Stimulated activated naive CD8-positive, alpha-beta T cell treated with anti-CD3 and anti-CD28 coated beads, Interleukin-15, Interleukin-2, amounts not matched to agents 100 U/mL and 50 U/mL, for 24 hours (primary cell): ENCODE measurements at places on chromosomes 6 and 20.
A peak's percentile ranks its signal among the peaks of the same experiment; 100 is the strongest.

DNA sequence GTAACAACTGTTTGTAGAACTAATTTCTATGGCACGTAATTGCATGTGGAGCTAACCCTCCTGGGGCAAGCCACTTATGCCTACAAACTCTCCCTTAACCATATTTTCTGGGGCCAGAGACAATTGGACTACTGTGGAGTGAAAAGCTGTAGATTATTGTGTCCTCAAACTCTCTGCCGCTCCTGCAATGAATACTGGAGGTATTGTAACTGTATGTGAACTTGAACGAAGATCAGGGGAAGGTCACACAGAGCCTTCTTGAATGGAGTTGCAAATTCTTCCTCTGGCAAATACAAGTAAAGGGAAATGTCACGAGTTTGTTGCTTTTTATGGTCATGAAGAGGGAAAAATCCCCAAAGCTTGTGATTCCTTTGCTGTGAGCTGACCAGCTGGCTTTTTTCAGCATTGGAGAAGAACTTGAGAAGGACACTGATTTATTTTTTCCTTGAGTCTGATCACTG lies 18.2 kb downstream of the AKAP12 start:
- no peak for DNase-seq

DNA sequence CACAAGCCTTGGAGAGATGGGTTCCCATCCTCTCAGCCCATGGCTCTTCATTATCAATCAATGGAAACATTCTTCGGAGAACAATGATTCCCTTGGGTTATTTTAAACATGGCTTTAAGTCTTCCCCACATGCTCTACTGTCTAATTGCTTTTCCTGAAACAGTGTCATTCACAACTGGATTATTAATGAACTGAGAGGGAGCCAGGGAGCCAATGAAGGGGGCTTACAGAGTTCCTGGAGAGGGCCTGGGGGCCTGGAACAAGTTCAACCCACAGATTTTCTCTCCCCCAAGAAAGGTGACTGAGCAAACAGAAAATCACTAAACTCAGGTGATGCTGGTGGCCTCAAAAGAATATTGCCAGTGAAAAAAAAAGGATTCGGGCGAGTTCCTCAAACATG lies 1.3 kb upstream of the PPP1R16B start:
- no peak for DNase-seq

DNA sequence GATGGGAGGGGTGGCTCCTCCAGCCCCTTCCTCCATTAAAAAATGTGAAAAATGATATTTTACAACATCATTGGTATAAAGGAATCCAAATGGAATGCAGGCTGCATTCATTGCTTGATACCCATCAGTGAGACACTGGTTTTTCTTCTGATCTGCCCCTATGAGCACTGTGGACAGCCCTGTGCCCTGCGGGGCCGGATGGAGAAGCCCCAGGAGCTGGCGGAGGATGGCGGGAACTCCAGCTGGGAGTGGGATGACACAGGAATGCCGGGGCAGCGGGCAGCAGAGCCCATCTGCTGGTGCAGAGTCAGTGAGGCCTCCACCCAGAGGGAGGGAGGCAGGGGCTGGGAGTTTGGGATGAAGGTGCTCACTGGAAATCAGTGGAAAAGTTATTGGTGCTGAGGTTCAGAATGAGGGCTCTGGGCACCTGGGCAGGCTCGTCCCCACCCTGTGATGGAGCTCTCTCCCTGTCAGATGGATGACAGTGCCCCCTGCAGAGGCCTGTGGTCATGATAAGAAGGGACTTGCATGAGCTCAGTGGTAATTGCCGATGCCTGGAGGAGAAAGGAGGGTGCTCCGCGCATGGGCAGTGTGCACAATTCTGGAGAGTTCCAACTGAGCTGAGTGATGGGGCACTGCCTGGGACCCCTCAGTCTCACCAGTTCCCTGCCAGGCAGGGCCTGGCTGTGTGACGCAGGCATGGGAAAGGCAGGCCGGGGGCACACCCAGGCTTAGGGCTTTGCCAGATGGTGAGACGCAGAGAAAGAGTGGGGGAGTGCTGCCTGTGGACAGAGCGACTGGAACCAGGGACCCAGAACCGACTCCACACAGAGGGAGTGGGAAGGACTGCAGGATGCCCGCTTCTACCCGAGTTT lies 23.2 kb downstream of the CTCFL start:
- DNase-seq = no peak

GRCh38 chr6:21277601-21278374 lies 315.8 kb upstream of the SOX4 start:
- DNase-seq = no peak

GRCh38 chr6:72111611-72112010 lies 225.3 kb downstream of the RIMS1 start:
- no peak for DNase-seq

DNA sequence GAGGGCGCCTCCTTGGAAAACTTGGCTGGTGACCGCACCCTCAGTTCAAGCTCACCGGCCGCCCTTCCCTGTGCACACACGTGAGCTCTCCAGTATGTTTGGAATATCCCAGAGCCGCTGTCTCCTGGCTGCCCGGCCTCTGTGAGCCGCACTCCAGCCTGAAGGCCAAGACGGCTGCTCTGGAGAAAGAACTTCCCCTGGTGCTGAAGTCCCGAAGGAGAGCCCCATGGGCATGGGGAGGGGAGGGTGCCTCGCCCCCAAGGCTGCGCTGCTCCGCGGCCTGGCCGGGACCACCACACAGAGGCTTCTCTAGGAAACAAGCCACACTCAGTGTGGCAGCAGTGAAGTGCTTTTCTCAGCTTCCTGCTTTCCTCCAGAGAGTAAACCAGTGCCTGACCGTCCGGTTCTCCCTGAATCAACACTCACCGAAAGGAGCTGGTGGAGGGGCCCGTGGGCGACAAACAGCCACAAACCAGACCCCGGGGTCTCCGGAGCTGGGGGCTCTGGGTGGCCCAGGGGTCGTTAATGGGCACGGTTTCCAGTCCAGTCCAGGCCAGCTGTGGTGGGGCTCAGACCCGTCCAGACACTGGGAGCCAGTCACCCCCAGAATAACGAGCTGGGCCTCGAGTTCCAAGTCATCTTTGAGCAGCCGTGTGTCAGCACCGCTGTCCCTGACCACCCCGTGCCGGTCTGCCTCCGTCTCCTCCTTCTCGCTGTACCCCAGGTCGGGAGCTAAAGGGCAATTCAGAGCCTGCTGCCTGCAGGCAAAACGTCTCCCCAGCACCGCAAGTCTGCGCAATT lies 87.4 kb upstream of the BHLHE23 start:
- no peak for DNase-seq

DNA sequence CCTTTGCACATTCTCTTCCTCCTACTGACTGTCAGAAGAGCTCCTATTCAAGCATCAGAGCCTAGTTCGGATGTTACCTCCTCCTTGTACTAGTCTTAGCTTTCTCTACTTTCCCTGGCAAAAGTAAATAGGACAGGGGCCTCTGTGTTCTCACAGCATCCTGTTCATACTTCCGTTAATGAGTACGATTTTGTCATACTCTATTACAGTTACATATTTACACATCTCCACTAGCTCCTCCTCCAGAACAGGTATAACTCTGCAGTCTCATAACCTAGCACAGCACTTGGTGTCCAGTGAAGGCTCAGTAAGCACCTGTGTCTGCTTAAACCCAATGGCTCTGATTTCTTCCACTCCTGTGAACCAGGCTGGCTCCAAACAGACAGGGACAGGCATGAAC lies 7.0 kb downstream of the ELMO2 start:
- DNase-seq = no peak

GRCh38 chr20:37071481-37071911 lies 24.3 kb downstream of the RBL1 start:
- peak; percentile 15 for DNase-seq

DNA sequence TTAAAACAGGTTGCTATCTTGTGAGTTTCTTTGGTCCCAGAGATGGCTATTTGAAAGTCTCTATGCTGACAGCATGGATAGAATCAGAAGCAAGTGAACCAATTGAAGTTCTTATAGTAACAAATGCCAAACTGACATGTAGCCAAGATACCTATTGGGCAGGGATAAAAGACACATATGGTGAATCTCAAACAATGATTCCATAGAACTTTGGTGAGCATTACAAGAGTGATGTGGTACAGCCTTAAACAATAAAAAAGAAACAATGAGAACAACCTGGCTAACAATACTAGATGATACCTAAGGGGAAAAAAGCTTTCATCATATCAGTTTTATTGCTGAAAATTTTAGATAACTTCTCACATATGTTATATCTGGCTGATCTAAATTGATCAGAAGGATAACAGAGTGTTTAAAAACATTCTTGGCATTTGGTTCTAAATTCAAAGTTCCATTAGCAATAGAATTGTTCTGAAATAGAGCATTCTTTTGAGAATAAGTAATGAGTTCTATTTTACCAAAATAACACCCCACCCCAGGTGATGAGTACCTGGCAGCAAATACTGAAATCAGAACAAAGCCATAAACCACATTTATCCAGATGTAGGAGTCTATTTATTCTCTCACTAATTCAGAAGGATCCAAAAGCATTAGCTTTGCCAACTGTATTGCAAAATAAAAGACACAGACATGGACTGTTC lies 5.8 kb upstream of the HMGCLL1 start:
- no peak for DNase-seq

- no peak for DNase-seq
These were observed 5.3 kb upstream of the ZNF184 start for GRCh38 chr6:27478141-27478705.

- no peak for DNase-seq
These were observed 6.3 kb downstream of the MRPS18A start for GRCh38 chr6:43681303-43681702.

DNA sequence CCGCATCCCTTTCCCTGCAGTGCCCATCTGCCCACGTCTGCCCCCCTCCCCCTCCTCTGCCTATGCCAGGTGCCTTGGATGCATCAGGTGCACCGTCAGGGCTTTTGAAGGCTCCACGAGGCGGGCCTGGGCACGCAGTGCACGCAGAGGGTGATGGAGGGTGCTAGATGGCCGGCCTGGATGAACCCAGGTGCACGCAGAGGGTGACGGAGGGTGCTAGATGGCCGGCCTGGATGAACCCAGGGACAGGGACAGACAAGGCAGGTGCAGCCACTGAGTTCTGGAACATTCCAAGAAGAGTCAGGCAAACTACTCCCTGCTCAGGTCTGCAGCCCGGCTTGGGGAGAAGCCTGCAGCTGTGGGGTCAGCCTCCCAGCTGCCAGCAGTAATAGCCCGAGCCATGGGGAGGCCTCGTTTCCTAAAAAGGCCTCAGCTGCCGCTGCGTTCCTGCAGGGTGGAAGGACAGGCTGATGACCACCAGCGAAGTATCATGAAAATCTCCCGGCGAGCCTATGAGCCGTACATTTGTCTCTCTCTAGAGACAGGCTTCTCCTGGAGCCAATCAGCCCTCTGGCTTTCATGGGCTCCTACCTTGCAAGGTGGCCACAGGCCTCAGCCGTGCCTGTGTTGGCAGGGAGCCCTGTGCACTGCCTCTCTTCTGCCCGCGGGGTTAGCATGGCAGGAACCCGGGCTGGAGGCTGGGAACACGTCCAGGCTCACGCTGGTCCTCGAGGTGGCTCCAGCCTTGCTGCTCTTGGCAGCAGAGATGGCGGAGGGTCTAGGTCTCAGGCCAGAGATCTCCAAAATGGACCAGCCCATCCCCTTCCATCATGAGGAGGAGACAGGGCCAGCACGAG lies 29.6 kb downstream of the NTSR1 start:
- DNase-seq = no peak

- no peak for DNase-seq
These were observed 576 bp downstream of the NECAB3 start for GRCh38 chr20:33673410-33674293.

- no peak for DNase-seq
These were observed 189.3 kb downstream of the ERMARD start for GRCh38 chr6:169940481-169941271.

DNA sequence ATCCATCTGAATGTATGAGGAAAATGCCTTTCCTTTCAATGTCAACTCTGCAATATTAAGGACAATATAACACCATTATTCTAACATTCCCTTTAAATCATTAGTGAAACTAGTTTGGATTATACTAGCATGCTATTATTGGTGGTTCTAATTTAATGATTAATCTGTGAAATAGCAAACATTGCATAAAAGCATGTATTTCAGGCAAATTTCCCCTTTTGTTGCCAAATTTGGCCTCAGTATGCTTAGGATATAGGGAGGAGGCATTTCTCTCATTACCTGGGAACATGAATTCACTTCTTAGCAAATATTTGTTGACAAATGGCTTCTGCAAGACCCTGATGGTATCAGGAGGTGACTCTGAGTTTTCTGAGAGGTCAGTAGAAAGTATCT lies 1.6 kb downstream of the TPMT start:
- no peak for DNase-seq

- DNase-seq = no peak
These were observed 60.0 kb upstream of the ZFAND3 start for GRCh38 chr6:37759221-37760144.

- peak; percentile 32 for DNase-seq
These were observed 88.5 kb downstream of the BCAS1 start for GRCh38 chr20:53981752-53982437.

GRCh38 chr6:254016-254415 lies 38.3 kb upstream of the DUSP22 start:
- DNase-seq = no peak

DNA sequence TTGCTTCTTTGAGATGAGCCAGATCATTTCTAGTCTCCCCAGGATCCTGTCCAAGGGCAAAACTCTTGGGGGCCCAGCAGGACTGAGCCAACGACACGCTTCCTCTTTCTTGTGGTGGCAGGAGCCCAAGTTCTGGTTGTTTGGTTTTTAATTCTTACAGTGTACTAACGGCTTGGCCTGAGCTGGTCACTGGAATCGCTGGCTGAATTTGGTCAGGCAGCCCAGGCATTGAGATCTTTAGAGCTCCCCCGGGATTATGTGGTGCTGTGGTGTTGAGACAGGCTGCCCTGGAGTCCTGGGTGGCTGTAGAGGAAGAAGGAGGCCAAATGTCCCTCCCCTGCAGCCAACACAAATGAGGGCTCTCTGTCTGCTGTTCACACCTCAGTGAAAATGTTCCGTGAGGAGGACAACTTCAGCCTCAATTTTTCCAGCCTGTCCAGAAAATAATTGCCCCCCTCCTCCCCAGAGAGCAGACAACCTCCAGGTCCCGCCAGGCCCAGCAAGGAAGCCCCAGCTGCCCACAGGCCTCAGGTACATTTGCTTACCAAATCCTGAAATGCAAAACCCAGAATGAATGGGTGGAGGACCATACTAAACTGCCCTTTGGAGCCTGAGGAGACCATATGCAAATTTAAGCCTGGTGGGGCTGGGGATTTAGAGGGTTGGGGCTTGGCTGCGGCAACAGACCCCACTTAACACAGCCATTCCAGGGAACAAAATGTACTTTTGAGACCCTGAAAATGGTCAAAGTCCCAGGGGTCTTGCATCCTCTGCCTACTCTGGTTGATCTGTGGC lies 23.6 kb downstream of the BNIP5 start:
- no peak for DNase-seq

- no peak for DNase-seq
These were observed 1.7 kb upstream of the PLA2G7 start for GRCh38 chr6:46736906-46737305.

- peak; percentile 13 for DNase-seq
These were observed 17.7 kb downstream of the WFDC2 start for GRCh38 chr20:45487231-45487635.

DNA sequence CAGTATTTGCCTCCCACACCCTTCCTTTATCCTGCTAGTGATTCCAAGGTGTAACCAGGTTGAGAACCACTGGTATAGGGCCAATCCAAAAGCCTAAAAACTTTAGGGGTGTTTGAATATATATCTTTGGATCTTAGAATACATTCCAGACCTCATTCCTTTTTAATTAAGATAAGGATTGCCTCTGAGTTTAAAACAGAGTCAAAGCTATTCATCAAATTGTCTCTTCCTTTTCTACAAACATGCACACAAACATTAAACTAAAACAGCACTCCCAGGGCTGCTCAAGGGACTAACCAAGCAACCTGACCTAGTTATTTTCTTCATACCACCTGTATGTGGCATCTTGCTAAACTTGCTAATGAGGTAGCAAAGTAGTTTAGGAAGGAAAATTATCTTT lies 22.1 kb upstream of the COL9A1 start:
- DNase-seq = no peak

- no peak for DNase-seq
These were observed 11.5 kb downstream of the FOXC1 start for GRCh38 chr6:1621070-1621701.
